ENCODE measurements at places on chromosomes 13 and 19.
A peak's percentile ranks its signal among the peaks of the same experiment; 100 is the strongest.

DNA sequence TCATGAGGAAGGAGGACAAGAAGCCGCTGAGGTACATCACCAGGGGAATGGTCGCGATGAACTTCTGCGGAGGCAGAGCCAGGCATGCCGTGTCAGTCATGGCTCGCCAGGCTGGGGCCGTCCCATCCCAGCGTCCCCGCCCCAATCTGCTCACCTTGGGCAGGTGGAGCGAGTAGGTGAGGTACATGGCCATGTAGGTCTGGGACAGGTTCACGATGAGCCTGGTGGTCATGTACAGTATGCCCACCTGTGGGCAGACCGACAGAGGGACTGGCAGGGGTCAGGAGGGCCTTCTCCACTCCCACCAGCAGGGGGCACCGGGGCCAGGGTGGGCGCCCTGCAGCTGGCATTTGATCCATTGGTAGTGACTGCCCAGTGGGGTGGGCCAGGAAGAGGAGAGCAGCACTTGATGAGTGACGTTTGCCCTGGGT, 8.3 kb downstream of the TEKTIP1 start:
- DNase-seq: no peak

- DNase-seq: no peak
These were observed 490.7 kb upstream of the GPC6 start for GRCh38 chr13:92735909-92736308.

DNA sequence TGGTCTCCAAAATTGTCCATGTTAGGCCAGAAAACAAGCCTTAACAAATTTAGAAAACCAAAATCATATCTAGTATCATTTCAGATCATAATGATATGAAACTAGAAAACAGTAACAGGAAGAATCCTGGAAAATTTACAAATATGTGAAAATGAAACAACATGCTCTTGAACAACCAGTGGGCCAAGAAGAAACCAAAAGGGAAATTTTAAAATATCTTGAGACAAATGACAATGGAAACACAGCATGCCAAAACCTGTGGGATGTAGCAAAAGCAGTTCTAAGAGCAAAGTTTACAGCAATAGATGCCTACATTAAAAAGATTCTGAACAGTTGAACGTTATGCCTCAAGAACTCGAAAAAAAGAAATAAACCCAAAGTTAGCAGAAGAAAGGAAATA, 32.6 kb downstream of the VWA8 start:
- no peak for DNase-seq

DNA sequence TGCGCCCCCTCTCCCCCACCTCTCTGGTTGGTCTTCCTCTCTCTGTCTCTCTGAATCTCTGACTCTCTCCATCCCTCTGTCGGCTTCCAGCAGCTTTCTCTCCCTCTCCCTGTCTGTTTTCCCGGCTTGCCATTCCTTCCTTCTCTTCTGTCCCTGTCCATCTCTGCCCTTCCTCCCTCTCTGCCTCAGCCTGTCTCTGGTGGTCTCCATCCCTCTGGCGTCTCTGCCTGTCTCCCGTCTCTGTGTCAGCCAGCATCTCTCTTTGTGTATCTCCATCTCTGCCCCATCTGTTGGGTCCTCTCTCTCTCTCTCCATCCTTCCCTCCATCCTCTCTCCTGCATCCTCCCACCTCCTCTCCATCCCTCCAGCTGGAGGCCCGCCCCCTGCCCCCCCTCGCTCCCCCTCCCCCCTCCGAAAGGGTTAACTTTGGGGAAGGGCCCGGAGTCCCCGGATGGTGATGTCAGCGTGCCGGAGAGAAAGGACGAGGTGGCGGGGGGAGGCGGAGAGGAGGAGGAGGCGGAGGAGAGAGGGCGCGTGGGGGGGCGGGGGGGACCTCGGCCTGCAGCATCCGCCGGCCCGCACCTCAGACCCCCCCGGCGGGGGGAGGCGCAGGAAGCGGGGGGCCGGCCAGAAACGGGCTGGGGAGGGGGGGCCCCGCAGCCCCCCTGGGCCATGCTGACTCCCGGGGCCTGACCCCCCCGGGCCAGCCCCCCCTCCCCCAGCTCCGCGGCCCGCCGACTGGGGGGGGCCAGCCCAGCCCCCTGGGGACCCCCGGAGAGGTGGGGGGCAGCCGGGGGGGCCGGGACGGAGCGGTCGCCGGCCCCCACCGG, at the start of gene BRSK1:
BRSK1 (plus strand) TSS at position 450 of the 830 bp plus-strand sequence. CDS start 446 bp downstream, outside the sequence.
- DNase-seq: peak; percentile 65

DNA sequence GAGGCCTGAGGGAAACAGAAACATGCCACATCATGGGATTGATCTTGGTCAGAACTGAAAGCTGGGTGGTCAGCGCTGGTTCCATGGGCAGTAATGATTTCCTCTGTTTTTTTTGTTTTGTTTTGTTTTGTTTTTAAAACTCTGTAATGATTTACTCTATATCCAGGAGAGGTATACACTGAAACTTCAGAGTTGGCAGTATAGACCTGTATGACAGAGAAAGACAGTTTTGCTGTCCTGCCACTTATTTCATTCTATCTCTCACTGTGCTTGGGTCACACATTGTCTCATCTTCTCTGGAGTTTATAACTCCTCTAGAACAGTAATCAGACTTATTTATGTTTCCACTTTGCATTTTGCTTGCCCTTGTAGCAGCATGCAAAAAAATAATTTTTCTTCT, 105.1 kb upstream of the SLITRK1 start:
- DNase-seq: no peak

DNA sequence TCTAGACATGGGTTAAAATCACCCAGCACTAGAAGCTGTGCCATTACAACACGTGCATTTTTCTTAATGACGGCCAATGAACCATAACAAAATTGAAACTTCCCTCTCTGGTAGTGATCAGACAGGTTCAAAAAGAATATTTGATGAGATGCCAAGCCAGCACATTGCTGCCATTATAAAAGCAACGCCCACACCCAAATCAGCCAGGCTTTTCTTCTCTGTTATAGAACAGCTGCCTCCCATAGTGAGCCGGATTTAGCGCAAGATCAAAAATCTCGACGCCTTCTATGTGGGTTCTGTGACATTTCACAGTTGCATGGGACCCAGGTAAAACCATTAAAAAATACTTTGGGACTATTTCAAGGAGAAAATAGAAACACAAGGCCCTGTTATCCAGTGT, 1158.0 kb downstream of the EFNB2 start:
- no peak for DNase-seq

DNA sequence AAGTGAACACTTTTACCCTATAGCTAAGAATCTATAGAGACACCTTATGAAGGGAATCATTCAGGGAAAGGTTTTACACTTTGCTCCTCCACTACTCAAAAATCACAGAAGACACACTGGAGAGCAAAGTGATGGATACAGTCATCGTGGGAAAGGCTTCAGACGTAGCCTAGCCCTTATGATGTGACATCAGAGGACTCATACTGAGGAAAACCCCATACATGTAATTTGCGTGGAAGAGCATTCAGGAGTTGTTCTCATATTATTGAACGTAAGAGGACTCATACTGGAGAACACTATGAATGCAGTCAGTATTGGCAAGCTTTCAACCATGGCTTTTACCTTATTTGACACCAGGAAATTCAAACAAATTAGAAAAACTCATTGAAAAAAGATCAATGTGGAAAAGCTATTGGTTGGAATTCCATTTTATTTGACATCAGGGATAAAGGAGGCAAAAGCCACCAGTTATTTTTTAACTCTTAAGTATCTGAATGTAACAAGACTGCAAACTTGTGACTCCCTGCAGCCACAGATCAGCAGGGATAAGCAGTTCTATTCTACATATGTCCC, 16.1 kb upstream of the ZNF274 start:
- DNase-seq: no peak

GRCh38 chr19:45327404-45328143, 4.9 kb upstream of the CKM start:
- DNase-seq: no peak

- DNase-seq: no peak
These were observed 85.0 kb upstream of the OBI1 start for GRCh38 chr13:78743973-78744372.

GRCh38 chr13:69092615-69093322, 1014.9 kb upstream of the ATXN8OS start:
- no peak for DNase-seq

DNA sequence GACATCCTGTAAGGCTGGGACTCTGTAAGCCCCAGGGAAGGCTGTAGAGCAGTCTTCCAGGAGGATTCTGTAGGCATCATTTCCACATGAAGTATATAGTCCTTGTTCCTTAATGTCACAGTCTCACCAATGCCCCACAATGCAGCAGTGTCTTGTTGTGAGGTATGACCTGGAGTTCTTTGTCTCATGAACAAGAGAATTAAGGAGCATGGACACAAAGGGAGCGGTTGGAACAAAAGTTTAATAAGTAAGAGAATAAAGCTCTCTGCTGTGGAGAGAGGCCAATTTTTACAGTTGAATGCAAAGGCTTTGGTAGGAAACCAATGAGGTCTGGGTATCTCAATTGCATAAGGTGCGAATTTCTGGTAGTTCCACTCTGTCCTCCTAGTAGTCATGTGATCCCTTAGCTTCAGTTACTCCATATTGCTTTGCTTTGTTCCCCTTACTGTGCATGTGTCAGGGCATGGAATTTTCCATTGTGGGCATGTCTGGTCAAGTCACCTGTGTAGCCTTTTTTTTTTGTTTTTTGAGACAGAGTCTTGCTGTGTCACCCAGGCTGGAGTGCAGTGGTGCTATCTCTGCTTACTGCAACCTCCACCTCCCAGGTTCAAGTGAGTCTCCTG, 124.3 kb upstream of the TMTC4 start:
- DNase-seq: no peak

GRCh38 chr19:34474233-34474989, 7.1 kb upstream of the WTIP start:
- DNase-seq: no peak

DNA sequence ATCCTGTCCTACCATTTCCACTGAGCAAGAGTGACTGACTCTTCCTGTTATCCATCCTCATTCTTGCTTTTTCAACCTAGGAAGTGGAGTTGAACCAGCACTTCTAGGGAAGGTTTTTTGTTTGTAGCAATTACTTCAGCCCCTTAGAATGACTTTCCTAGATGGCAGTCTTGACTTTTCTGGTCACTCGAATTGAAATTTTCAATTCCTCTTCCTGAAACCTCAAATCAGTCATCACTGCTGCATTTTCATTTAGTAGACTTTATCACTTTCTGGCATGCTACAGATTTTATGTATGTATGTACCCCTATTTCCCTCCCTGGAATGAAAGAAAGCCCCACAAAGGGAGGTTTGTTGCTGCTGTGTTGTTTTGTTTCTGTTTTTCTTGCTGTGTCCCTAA, 915.9 kb downstream of the PCDH17 start:
- no peak for DNase-seq

GRCh38 chr19:19335408-19336158, 15.0 kb downstream of the MAU2 start:
- no peak for DNase-seq

GRCh38 chr13:110132225-110132982, 174.6 kb downstream of the COL4A1 start:
- no peak for DNase-seq

DNA sequence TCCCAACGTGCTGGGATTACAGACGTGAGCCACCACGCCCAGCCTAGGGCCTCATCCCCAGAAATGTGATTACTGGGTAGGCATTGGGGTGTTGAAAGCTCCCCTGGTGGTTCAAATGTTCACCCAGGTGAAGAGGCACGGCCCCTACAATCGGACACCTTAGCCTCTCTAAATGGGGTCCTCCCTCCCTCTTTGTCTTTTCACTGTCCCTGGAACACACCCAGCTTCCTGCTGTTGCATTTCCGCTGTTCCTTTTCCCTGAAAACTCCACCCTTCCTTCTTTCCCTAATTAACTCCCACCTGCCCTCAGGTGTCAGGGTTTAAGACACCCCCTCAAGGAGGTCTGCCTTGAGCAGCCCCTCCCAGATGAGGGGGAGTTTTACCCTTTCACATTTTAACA, 3.6 kb upstream of the PRODH2 start:
- no peak for DNase-seq

DNA sequence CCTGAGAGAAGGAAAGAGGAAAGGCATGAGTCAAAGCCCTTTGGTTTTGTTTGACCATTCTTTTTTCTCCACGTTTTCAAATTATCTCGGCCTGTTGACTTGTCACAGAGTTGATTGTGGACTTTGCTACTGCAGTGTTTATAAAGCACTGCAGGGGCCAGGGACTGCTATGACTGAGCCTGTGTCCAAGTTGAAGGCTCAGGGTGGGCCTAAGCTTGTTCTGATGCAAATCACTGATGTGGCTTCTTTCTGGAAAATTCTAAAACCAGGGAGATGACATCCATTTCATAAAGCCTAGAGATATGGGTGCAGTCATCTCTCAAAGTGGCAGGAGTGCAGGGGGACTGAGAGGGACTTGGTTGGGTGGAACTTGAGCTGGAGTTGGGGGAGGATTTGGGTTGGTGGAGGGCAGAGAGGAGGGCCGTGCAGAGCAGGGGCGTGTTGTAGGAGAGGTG, 1.2 kb upstream of the CXCL17 start:
- no peak for DNase-seq

DNA sequence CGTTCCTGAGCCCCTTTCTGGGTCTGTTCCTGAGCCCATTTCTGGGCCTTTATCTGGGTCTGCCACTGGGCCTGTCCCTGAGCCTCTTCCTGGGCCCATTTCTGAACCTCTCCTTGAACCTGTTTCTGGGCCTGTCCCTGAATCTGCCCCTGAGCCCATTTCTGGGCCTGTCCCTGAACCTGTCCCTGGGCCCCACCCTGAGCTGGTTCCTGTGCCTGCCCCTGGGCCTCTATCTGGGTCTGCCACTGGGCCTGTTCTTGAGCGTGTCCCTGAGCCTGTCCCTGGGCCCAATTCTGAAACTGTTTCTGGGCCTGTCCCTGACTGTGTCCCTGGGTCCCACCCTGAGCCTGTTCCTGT, 40.4 kb upstream of the GRTP1 start:
- no peak for DNase-seq

- DNase-seq: no peak
These were observed 14.6 kb downstream of the LSM4 start for GRCh38 chr19:18308051-18308947.

DNA sequence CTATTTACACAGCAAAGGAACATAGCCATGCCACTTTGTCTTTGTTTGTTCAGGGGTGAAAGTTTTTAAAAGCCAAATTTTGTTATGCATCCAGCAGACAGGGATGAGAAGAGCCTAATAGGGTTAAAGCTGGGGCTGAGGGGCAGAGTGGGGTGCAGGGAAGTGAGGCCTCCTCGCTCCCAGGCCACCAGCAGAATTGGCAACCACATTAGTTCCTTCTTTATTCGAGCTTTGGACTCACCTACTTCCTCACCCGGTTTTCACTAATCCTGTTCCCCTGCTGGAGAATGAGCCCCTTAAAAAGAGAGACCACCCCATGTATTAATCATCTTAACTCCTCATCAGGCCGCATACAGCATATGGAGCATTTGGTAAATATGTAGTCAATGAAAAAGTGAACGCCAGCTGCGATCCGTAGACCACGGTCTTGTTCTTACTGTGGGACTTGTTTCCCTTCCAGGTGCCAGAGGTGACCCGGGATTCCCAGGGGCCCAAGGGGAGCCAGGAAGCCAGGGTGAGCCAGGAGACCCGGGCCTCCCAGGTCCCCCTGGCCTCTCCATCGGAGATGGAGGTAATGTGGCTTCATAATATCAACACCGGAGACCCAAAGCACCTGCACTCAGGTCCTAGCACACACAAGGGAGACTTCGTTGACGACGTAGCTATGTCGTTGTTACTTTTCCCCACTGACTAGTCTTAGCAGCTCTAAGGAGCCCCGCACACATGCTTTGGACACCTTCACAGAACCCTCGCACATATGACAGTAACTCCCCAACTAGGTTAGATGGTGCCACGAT, 112.1 kb downstream of the RAB20 start:
- DNase-seq: no peak

- DNase-seq: peak; percentile 84
These were observed 1.3 kb upstream of the ZIC2 start for GRCh38 chr13:99980201-99980823.

Data from 8988T (cell line).